ENCODE measurements at places on chromosomes 16 and 17.

- DNase-seq: no peak
Observed at GRCh38 chr16:11412965-11413887, 68.0 kb downstream of the RMI2 start.

DNA sequence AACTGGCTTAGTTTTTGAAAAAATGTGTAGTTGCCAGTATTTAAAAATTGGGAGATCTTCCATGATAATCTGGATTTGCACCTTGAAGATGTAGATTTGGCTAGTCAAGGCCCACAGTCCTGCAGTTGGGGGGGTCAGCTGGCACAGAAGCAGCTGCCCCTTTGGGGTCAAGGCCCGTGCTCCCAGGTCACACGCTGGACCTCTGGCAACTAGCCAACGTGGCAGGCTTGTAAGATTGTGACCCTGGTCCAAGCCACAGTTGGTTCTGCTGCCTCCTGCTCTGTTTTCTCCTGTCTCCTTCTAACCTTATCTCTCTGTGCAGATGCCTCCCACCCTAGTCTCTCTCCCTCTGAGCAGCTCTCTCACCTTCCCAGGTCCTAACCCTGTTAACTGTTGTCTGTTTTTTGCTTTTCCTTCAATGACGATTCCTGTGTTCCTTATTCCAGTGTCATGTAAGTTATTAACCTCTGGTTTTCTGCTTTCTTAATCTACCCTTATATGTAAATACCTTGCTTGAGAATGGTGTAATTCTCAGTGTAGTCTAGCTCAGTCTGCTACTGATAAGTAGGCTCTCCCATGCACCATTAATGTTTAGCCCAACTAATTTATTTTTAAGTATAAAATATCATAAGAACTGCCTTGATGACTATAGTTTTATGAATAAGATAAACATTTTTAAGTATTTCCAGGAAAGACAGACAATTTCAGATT lies 27.9 kb downstream of the CLEC16A start:
- no peak for DNase-seq

DNA sequence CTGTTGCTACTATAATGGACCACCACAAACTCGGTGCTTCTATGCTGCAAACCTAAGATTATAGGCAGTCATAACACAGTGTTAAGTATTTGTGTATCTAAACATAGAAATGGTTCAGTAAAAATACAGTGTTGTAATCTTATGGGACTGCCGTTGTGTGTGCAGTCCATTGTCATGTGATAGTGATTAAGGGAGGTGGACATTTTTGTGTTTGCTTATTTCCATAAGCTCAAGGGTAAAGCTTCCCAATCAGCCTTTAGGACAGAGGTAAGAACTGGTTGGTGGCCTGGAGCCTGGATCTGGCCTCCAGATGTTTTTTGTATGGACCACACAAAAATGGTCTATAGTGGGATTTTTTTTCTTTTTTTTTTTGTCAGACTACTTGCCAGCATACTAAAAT lies 29.9 kb downstream of the WWOX start:
- DNase-seq: no peak

DNA sequence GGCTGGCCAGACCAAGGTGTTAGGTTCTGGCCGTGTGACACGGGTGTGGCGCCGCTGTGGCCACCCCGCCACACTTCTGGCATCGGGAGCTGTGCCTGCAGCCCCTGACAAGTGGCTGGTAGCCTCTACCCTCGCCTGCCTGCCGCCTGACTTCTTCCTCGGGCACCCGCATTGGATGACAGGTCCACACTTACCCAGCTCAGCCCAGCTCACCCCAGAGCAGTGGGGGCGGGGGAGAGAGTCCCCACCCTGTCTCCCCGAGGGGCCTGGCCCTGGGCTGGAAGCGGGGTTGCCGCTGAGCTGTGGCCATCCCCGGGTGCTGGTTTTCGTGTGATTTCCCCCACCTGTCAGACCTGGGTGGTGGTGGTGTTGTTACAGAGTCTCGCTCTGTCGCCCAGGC lies 53.9 kb upstream of the ACSF3 start:
- DNase-seq: no peak

GRCh38 chr16:59144326-59144725 lies 410.2 kb upstream of the GOT2 start:
- DNase-seq: no peak

DNA sequence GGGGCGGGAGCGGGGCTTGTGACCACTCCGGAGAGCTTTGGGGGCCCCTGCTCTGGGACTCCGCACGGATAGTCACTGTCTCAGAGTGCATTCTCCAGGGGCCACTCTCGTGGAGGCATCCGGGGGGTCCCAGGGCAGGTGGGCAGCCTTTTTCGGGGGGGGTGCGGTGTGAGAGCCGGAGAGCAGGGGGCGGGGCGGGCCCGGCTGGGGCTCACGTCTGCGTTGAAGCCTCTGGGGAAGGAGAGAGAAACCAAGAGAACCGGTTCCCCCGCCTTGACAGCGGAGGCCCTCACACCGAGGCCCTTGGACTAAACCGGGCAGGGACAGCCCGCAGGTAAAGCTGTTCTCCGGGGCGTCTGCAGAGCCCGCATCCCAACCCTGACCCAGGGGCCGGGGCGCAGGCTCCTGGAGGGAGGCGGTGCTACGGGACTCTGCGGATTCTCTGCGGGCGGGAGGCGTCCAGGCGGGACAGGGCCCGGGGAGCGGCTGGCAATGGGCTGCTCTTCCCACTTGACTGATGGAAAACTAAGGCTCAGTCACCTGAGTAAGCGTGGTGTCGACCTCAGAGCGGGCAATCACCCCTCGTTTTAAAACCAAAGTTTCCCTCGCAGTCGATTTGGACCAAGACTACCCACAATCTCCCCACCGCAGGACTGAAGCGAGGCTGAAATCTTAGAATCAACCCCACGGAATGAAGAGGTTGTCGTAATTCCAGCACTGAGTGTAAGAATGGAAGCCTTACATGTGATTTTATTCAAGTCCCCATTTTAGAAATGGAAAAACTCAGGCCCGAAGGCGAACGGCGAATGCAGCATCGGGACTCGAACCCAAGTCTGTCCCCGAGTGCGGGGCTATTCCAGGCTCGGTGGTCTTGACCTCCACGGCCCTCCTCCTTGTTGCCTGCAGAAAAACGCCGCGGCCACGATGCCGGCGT lies 49.6 kb upstream of the AMZ2 start:
- DNase-seq: no peak

DNA sequence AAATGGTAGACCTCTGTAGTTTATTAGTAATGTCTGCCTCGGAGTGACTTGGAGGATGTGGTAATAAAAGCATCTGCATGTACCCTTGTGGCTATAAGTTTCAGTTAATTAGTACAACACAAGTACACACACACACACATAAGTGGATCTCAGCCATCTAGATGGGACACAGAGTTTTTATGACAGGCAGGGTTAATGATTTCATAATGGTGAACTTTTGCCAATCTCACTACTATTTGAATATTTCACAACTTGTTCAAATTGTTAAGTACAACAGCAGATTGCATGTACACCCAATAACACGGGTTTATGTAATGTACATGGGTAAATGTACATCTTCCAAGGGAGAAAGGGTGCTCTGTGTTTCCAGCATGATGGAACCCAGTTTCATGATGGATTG lies 511.3 kb upstream of the HSBP1 start:
- DNase-seq: no peak

DNA sequence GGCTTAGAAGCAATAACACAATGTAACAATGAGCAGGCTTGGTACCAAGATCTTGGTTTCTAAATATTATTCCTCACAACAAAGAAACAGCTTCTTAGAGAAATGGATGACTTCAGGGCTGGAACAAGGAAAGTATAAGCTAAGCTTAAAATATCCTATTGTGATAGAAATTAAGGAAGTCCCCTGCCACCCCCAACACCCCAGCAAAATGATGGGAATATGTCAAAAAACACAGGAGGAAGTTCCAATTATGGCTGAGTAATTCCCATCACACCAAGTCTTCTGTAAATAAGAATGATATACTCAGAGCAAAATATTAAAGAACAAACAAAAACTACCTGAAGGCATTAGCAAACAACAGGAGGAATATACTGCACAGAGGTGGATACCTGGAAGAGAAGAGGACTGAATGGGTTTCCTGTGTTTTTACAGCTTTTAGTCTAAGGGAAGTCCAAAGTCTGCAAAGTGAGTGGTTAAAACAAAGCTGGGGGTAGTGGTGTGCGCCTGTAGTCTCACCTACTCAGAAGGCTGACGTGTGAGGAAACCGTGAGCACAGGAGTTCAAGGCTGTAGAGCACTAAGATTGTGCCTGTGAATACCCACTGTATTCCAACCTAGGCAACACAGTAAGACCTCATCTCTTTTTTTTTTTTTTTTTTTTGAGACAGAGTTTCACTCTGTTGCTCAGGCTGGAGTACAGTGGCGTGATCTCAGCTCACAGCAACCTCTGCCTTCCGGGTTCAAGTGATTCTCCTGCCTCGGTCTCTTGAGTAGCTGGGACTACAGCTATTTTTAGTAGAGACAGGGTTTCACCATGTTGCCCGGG lies 17.1 kb upstream of the ATP6V0A1 start:
- DNase-seq: no peak

DNA sequence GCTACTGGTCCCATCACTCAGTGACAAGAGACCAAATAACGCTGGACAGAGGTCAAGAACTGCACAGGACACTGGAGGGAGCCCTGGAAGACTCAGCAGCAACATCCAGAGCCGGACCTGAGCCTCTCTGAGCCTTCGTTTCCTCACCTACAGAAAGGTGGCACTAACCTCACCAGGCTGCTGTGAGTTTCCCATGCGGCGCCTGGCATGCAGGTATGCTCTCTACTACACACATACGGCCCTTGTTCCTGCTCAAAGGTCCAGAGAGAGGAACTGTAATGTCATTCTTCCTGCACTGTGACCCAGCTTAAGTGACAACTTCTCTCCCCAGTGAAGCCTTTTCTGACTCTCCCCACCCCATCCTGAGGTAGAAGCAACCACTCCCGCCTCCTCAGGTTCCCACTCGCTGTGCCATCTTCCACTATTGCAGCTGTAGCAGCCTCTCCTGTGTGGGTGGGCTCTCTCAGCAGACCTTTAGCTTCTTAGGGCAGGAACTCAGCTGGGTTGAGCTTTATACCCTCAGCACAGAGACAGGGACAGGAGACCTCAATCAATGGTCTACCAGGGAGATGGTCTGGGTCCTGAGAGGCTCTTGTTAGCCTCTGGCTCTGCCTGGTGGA lies 43.9 kb upstream of the SREBF1 start:
- no peak for DNase-seq

DNA sequence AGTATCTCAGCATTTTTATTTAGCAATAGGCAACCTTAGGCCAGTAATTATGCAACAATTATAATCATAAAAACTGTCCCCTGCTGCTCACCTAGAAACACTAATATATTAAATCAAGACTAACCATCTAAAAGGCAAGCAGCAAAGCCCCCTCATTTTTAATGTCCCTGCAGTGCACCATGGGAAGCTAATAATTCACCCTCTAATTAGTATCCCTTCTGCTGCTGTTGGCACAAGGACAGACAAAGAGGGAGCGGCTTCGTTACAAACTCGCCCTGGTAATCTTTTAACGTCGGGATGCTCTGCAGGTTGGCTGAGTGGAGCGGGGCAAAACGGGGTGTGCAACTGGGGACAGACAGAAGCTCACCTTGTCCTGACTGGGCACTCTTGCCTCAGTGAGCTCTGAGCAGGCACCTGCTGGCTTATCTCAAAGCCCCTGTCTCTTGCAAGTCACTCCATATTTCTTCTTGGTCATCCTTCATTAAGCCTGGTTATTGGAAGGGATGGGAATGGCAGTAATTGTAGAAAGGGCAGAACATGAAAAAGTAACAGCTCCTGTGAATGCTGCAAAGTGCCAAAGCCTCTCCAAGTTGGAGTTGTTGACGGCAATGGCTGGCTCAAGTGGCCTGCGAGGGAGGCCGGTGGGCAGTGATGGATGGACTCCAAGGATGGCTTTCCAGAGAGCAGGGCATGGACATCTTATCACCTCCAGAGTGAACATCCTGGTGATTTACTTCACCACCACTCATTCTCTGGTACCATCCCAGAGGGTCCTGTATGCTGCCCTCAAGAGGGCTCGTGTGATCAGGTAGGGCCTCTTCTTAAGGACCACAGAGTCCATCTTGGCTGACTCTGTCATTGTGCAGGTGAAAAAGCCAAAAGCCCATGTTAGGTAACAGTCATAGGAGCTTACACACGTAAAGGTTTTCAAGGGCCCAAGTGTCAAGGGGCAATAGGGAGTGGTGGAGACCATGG lies 219.6 kb upstream of the N4BP1 start:
- DNase-seq: no peak

GRCh38 chr17:79944821-79945391 lies 90.8 kb downstream of the TBC1D16 start:
- no peak for DNase-seq

DNA sequence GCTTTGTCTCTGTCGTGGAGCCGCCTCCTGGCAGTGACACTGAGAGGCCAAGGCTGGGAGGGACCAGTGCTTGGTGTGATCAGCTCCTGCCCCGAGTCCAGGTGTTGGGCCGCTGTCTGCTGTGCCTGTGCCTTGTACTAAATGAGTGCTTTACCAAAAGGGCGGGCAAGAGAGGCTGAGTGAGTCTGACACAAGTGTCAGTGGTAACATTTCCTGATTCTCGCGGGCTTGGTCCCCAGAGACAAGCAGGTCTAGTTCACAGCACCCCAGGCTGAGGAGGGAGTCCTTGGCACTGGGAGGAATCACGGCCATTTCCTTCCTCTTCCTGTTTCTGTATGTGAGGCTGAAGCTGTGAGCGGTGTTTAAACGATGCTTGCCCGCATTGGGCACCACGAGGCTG lies 30.2 kb downstream of the PLD6 start:
- DNase-seq: no peak
